ENCODE measurements at places on chromosomes 7 and 10. TPM values are rescaled to one million over a fixed set of nuclear protein-coding genes. Genes with fewer than 3 reads are reported as not detected.

DNA sequence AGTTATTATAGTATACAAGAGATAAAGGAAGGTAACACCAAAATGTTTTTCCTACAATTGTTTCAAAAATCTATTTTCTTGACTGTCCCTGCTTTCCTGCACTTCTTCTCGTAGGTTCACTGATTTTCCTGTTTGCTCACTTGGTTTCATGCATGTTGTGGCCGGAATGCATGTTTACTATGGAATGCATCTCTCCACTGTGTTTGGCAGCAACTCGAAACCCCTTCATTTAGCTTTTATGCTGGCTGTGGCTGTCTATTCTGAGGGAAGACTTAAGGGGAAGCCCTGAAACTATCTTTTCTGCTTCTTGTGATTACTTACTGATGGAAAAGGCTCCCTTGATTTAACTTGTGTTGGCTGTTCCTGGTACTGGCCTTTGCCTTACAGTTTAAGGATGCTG is 120.3 kb downstream of the NRG3 start:
- DNase-seq, result no peak

DNA sequence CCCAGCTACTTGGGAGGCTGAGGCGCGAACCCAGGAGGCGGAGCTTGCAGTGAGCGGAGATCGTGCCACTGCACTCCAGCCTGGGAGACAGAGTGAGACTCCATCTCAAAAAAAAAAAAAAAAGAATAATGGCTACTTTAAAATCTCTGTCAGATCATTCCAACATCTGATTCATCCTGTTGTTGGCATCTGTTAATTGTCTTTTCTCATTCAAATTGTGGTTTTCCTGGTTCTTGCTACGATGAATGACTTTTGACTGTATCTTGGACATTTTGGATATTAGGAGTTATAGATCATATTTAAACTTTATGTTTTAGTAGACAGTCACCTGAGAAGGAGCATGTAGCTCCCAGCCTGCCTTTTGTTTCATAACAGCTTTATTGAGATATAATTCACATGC is 8.5 kb downstream of the TPST1 start:
- peak; percentile 35 for DNase-seq

GRCh38 chr7:47188653-47189315 is 393.1 kb downstream of the TNS3 start:
- peak; percentile 28 for DNase-seq

DNA sequence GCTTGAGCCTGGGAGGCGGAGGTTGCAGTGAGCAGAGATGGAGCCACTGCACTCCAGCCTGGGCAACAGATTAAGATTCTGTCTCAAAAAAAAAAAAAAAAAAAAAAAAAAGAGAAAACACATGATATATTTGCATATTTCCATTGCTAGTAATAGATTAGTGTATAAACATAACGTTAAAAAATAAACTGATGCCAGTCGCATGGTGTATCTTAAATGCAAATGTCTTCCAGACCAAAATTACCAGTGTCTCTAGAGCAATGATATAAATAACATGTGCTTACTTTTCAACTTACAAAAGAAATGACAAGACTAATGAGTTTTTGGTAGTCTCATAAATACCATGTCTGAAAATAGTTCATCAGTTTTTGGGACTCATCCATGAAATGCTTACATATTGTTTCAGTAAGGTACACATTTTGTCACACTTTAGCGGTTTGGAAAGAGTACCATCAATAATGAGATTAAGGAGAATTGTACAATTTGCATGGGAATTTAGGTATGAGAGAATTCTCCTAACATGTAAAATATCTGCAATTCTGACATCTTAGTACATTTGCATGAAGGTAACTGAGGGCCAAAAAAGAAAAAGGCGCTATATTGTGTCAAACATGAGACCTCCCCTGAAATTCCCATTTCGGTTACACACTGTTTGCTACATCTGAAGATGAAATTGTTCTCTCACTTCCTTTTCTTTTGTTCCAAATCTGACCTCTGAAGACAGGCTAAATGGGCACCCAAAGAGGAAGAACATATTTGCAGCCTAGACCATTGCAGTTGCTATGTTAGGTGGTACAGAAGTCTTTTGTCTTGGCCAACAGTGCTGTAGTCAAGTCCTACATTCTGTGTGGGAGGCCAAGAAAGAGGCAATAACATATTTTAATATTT is 51.5 kb upstream of the PIP4K2A start:
- no peak for DNase-seq

DNA sequence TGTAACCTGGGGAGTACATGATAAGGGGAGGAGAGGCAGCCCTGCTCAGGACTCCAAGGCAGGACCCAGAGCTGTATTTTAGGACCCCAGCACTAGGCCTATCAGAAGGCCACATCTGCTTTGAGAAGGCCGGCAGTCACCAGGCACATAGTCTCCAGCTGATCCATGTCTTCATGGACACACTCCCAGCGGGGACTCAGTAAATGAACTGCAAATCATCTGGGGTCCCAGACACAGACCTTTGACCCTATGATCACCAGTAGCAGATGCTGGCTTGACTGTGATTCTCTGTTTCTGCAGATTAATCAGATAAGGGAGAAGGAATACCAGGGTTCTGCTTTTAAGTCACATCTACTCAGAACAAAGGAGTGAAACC is 341.4 kb upstream of the PODXL start:
- no peak for DNase-seq

- DNase-seq, result no peak
These were observed 115.1 kb downstream of the GNAI1 start for GRCh38 chr7:80249619-80250295.

DNA sequence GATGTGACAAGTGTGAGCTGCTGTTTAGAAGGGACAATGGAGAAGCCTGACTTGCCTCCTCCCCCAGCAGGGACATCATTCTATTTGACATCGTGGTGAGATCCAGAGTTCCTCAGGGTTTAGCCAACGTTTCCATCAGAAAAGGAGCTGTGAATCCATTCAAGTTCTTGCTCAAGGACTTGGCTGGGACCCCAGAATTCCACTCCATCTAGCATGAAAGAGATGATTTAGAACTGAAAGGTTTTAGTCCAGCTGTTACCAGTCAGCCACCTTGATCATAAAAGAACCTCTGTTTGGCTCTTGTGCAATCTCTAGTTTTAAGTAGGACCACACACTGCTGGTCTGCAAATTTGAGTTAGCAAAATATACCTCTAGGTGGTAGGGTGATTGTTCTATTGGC is 337.6 kb downstream of the FRMD4A start:
- DNase-seq, result peak; percentile 72

GRCh38 chr10:119209035-119209735 is 1.8 kb downstream of the GRK5 start:
- DNase-seq, result peak; percentile 61

- no peak for DNase-seq
These were observed 60.8 kb downstream of the RAB18 start for GRCh38 chr10:27564880-27565279.

GRCh38 chr10:15744217-15744865 is 24.6 kb upstream of the ITGA8 start:
- DNase-seq, result peak; percentile 59

DNA sequence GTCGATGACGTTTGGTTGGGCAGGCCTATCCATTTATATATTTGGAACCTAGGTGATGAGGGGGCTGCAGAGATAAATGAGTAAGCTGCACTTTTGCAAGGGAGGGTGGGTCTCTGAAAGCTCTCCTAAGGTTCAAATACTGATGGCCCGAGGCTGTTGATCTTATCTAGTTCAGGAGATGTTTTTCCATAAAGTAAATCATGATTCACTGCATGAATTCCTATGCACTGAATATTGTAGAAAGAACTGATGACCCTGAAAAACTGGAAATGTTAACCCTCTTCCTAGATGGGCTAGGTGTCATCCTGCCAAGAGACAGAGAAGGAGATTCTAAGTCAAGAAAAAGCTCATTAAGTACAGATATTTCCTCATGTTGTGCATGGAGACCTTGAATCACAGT is 459.9 kb downstream of the PLXNA4 start:
- DNase-seq, result no peak

DNA sequence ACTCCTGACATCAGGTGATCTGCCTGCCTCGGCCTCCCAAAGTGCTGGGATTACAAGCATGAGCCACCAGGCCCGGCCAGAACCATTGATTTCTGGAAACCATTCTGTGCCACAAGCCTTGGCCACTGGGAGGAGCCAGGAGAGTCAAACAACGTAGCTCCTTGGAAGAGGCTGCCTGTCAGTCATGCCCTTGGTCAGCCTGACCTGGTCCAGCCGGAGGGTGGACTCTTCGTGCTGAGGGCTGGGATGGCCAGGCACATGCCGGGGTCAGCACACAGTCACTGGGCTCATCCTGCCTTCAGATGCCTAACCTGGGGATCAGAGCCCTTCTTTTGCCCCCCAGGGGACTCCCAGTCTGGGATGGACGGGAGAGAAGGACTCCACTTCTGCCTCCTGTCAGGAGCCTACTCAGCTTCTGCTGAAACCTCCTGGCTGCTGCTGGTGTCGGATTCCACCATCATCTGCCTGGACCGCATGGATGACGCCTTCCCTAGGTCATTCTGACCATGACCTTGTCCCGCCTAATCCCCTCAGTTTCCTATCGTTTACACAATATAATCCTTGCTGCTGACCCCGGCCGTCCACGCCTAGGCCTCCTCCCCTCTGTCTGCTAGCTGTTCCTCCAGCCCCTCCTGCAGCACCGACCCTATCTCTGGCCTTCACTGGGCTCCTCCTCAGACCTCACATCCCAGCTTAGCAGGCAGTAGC is 30.4 kb downstream of the TMEM270 start:
- DNase-seq, result peak; percentile 35

DNA sequence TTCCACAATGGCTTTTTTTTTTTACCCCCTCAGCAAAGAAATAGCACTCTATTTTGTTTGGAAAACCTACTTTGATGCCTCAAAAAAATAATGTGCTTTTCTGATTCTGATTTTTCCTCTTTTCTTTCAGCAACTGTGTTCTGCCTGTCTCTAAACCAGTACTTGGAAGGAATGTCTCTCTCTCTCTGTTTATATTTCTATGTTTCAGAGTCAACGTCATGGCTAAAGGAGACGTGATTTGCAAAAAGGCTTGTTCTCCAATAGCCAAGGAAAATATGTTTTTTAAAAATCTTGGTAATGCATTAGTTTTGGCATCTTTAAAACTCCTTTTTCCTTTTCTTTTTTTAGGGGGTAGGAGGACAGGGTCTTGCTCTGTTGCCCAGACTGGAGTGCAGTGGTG is 56.0 kb upstream of the SDK1 start:
- no peak for DNase-seq

GRCh38 chr10:29150010-29150409 is 138.9 kb upstream of the LYZL1 start:
- DNase-seq, result peak; percentile 41

- no peak for DNase-seq
These were observed 96.7 kb upstream of the BET1 start for GRCh38 chr7:94100723-94101345.

DNA sequence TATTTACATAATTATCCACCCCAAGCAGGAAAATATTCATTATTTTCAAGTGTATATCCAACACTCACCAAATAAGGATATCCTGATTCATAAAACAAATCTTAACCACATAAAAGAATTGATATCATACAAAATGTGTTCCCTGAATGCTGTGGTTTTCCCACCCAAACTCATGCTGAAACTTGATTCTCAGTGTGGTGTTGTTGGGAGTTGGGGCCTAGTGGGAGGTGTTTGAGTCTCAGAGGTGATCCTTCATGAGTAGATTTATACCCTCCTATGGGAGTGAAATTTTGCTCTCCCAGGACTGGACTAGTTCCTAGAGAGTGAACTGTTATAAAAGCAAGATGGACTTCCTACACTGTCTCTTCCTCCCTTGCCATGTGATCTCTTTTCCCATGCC is 1028.3 kb downstream of the SORCS1 start:
- DNase-seq, result no peak

GRCh38 chr10:6365384-6365783 is 162.7 kb downstream of the PFKFB3 start:
- no peak for DNase-seq

DNA sequence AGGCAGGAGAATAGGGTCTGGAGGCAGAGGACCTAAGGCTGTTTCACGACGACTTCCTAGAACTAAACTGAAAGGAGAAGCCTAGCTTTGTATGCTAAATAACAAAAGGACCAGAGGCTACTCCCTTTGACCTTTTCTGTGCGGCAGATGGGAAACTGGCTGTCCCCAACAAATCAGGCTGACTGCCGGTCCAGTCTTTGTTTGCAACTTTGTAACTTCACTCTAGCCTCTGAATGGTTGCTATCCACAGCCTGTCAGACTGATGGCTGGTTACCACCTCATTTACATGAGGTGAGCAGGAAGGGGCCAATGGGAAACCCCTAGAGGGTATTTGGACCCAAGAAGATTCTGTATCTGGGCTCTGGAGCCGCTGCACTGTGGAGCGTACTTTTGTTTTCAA is 132.6 kb upstream of the SHH start:
- no peak for DNase-seq

DNA sequence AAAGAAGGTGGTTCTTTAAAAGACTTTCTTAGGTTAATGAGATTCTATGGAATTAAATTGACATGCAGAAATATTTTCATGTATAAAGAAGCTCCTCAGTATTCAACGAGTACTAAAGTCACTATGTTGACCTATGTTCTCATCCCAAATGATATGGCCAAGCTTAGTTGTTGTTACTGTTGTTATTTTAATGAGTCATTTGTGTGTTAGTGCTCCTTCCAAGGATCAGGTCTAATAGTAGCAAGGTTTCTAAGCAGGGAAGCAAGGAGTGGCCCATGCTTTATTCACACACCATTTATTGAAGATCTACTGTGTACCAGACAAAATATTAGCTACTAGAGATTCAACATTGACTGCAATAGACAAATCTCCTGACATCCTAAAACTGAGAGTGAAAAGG is 41.9 kb downstream of the LRRN3 start:
- no peak for DNase-seq

DNA sequence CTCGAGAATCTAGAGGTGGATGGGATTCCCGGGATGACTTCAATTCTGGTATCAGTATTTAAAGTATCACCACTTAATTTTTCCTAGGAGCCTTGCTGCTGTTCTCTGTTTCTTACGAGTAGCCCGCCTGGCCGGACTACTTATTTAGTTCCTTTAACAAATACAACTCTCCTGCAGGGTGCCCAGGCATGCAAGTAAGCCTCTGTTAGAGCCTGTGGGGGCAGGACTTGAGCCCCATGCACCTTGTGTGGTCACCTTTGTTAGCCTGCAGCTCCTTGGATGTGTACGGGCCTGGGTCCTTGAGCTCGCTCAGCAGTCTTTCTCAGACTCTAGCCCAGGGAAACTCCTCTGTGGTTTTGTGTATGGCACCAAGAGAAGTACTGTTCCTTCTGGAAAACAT is 16.1 kb downstream of the EIF4H start:
- no peak for DNase-seq

ZNF365 gene
- 1.4 TPM for total RNA-seq

EIF3B gene
- total RNA-seq, result 236 TPM

GIMAP6 gene
- total RNA-seq, result not detected

CALML3 gene
- total RNA-seq, result not detected

ANKRD61 gene
- 0.35 TPM for total RNA-seq

IL2RA gene
- not detected for total RNA-seq

FAM25G gene
- total RNA-seq, result not detected

OR6V1 gene
- not detected for total RNA-seq

WNT8B gene
- total RNA-seq, result not detected

SPDYE9 gene
- total RNA-seq, result 0.26 TPM

NPC1L1 gene
- total RNA-seq, result not detected

HTR5A gene
- total RNA-seq, result not detected

CLDN4 gene
- total RNA-seq, result not detected

TACC2 gene
- 25.1 TPM for total RNA-seq

All from myocyte (in vitro differentiated cells).